ENCODE measurements at places on chromosomes 6 and 20.
A peak's percentile ranks its signal among the peaks of the same experiment; 100 is the strongest.

- no peak for DNase-seq
These were observed 50.5 kb downstream of the CFAP61 start for GRCh38 chr20:20102716-20103258.

DNA sequence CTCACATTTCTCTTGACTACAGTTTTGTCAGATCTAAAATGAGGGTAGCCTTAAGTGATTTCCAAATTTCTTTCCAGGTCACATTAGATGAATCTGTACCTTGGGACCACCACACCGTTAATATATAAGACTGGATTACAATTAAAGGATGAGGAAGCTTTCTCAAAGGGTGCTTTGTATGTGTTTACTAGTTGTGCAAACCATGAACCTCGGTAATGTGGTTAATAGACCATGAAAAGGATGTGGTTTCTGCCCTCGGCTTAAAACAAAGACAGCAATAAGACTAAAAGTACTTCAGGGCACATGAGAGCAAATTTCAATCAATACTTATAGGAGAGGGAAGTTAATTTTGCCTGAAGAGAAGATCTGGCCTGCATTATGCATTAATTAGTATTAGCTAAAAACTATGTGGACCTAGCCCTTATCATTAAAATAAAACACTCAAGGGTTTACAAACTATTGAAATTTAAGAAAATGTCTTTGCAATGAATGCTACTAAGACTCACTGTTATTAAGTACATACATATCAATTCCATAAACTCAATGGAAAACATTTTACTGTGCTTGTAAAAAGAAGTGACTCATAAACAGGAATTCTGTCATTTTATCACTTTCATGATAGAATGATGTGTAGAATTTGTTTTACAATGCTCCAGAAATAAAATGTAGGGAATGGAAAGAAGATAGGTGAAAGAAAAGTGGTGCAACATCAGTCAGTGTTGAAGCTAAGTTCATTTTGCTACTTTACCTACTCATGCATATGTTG is 936 bp upstream of the TMX4 start:
- no peak for DNase-seq

DNA sequence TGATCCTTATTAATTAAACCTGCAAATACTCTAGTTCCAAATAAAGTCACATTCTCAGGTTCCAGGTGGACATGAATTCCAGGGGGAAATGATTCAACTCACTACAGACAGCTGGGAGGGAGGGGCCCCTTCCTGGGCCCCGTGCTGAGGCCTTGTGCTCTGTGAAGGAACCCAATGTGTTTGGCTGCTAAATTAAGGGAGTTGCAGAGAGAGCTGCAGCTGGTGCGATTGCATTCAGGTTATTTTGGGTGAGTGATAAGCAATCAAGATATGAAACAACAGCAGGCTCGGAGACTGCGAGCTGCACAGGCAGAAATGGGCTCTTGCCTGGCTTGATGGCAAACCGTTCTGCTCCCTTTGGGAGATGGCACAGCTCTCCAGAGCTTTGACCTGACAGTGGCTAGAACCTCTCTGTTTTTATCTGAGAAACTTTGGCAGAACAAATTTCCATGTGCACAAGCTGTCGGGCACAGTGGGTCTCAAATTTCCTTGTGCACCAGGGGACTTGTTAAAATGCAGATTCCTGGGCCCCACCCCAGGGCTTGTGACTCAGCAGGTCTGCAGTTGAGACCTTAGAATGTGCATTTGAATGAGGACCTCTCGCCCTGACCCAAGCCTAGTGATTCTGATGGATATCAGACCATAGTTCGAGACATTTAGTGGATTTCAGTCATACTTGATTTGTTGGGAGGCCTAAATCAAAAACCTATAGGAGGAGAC is 9.8 kb downstream of the MAPK13 start:
- no peak for DNase-seq

DNA sequence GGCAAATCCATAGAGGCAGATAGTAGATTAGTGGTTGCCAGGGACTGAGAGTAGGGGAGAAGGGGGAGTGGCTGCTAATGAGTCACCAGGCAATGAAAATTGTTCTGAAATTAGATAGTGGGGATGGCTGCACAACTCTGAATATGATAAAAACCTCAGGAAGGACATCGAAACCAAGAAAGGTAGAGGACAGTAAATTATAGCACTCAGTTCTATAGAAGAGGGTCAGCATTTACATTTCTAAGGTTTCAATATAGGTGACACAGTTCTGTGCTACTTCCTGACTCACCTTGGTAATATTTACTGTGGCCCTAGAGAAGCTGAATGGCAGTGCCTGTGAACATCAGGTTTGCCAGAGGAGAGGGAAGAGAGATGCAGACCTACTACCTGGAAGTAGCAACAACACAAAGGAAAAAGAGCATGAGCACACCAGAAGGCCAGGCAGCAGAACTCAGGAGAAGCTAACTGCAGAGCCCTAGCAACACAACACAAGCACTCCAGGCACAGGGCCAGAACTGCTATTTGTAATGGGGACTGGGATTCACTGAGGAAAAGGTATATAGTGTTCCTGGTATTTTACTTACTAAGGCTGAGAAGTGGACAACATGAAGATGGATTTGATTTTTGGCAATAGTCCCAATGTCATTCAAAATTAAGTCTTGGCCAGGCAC is 75.9 kb downstream of the PLCG1 start:
- DNase-seq, result no peak

DNA sequence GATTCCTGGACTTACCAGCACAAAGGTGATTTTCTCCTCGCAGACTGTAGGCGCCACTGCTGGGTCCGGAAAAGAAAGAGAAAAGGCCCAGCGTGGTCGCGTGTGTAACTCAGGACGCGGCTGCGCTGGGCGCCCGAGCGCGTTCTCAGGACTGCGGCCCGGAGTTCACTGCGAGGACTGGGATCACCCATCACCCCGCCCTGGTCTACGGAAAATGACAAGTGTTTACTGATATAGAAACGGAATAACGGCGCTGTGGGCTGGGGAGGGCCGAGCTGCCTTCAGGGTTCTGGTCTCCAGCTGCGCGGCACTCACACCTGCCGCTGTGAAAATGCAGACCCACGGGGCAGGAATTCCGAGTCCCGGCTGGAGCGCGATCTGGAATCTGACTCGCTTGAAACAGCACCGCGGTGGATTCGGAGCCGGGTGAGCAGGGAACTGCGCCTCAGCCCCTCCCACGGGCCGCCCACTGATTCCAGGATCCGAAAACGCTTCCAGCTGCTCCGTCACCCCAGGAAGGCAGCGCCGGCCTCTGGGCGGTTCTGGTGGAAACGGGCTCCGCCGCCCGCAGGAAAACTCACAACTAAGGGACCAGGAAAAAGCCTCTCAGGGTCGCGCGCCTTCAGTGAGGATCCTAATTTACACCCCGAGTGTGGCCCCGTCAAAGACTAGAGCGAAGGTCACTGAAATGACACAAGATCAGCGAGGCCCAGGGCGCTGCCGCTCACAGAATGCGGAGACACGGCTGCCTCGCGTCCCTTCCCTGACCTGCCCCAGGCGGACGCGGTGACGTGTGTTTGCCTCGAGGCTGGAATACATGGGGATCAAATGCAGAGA is 34.5 kb downstream of the HLA-A start:
- DNase-seq, result peak; percentile 79

- DNase-seq, result peak; percentile 87
These were observed 174.4 kb upstream of the RIN2 start for GRCh38 chr20:19583532-19584175.

GRCh38 chr6:107435798-107436197 is 23.6 kb downstream of the PDSS2 start:
- no peak for DNase-seq

DNA sequence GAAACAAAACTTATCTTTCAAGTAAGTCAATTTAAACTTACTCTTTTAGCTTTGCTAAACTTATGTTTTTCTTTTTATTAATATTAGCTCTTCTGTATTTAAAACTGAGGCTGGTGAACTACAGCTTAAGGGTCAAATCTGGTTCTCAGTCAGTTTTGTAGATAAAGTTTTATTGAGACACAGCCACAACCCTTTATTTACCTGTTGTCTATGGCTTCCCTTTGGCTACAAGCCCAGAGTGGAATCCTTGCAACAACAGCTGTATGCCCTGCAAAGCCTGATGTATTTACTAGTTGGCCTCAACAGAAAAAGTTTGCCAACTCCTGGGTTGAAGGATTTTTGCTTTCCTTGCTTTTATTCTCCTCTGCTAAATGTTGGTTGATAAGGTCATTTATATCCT is 491.4 kb upstream of the RNF217 start:
- no peak for DNase-seq

DNA sequence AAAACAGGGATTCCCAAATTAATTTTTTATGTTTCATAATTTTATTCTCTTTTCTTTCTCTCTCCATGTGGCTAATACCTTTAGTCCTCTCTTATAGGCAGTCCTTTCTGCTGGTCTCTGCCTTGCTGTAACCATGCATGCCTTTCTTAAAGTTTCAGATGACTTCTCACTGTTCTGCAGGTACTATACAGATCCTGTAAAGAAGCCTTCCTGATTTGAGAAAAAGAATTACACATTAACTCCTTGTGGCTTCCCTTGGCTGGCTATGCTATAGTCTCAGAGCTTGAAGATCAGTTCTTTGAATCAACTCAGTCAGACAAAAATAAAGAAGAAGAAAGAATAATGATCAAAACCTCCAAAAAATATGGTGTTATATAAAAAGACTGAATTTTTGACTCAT is 7.3 kb upstream of the GPR63 start:
- no peak for DNase-seq

DNA sequence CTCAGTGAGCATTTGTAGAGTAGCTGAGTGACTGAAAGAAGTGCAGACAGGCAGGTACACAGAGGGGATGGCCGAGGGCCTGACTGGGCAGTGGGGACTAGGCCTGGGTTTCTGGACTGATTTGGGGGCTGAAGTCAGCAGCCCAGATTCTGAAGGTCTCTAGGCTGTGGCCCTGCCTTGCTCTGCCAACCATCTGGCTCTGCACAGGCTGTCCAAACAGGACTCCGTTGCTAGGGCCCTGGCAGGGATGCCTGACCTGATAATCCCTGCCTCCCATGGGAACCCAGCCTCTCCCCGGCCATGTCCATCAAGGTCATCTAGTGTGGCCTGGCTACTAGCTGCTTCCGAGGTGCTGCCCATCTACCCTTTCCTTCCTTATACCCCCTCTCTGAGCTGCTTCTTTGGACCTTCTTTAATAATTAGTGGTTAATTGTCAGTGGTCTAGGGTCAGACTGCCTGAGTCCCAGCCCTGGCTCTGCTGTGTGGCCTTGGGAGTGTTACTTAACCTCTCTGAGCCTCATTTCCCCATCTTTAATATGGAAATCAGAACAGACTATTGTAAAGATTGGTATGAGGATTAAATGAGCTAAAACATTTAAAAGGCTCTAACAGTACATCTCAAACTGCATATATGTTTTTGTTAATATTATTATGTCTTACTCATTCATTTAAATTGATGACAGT is 137.9 kb downstream of the VEGFA start:
- no peak for DNase-seq

DNA sequence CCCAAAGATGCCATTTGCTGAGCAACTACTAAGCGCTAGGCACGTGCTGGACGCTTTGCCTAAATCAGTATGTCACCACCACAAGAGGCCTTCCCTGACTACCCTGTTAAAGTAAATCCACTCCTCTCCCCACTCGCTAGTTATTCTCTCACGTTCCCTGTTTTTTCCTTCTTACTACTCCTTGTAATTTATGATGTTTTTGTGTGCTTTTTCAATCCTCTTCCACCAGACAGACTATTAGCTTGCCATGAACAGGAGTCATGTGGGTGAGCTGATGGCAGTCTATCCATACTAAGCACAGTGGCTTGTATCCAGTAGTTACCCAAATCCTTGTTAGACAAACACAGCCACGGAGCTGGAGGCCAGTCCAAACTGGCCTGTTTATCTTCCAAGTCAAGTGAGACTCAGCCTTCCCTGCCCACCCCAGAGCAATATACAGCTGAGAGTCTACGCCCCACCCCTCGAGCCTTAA is 41.2 kb downstream of the C6orf132 start:
- no peak for DNase-seq

DNA sequence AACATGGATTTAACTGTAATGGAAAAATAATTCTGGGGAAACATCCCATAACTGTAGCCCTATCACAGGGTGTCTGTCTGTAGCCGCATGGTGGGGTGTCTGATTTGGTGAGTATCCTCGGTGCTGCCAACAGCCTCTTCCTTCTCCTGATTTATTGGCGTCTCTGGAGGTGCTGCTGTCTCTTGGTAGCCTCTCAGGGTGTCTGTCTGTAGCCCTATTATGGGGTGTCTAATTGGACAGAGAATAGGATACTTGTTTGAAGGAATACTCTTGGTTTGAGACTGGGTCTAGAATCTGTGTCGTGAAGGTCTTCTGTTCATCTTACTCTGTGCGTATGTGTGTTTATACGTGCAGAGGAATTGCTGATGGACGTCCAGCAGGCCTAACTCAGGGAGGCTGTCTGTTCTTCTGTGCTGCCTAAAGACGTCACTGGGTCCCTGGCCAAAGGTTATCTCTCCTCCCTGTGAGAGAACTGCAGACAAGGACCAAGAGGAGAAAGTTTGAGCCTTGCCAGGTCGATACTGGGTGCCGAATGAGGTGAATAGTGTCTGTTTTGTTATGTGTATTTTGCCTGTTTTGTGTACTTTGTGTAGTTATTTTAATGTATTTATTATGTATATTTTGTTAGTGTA is 18.9 kb upstream of the AGPAT4 start:
- no peak for DNase-seq

GRCh38 chr20:45407067-45407745 is 883 bp upstream of the DBNDD2 start:
- DNase-seq, result peak; percentile 55

DNA sequence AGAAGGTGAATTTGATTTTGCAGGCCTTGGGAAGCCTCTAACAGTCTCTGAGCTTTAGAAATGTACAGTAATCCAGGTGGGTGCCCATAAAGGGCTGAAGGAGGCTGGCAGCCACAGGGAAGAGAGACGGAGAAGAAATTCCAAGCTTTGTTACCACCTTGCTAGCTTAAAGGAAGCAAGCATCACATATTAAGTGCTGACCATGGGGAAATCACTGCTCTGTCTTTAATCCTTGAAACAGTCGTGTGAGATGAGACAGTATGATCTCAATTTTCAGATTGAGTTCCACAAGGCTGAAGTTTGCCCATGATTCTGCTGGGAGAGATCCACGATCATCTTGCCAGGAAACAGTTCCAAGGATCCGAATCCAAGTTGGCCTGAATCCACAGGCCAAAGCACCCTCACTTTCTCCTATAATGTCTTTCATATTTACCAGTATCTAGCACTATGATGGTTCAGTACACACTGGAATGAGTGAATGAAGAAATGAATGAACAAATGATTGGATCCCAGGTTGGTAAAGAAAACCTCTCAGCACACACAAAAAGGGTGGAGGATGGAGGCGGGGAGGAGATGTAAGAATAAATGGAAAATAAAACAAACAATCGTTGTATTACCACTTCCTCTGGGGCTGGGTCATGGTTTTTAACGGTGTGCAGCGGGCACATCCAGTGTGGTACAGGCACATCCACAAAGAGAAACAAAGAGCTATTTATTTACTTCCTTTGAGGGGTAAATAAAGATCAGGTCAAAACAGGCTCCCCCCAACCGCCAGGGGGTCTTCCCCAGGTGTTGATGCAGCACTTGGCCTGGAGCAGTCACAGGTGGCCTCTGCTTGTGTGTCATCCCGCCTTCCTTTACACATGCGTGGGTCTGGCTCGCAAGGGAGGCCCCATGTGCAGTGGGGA is 28.2 kb upstream of the TAF8 start:
- DNase-seq, result no peak

GRCh38 chr6:71301546-71301945 is 12.9 kb downstream of the OGFRL1 start:
- no peak for DNase-seq

- no peak for DNase-seq
These were observed 77.8 kb upstream of the BHLHE23 start for GRCh38 chr20:63084563-63084927.

Data from neural progenitor cell (in vitro differentiated cells).